ENCODE measurements at places on chromosomes 12 and 14.

GRCh38 chr12:69843608-69844007 is 18.6 kb downstream of the MYRFL start:
- DNase-seq, result no peak

GRCh38 chr12:83808591-83808990 is 1104.0 kb downstream of the SLC6A15 start:
- DNase-seq, result no peak

DNA sequence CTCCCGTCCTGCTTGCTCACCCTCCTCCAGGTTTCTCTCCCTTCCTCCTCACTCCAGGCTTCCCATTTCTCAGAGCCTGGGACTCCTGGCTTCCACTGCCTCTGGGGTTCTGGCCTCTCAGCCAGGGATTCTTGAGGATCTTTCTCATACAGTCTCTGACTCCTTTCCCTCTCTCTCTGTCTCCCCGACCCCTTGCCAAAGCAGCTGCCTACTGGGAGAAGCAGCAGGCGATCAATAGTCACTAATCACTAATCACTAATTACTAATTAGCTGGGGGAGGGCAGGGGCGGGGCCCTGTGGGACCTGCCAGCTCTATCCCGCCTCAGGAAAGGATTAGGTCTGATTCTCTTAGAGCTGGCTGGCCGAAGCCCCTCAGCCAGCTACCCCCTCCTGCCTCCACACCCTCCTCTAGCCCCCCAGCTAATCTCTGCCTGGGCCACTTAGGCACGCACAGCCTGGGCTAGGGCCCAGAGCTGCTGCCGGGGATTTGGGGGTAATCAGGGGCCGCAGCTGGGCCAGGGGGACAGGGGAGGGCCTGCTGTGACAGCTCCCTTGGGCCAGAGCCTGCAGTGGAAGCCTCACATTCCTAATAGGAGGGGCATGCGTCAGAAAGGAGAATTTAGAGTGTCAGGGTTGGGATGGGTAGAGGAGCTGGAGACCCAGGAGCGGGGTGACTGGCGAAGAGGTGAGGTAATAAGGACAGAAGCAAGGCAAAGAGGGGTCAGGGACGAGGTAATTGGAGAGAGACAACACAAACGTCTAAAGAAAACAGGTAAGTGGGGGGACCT is 2.8 kb downstream of the NXPH4 start:
- DNase-seq, result no peak

DNA sequence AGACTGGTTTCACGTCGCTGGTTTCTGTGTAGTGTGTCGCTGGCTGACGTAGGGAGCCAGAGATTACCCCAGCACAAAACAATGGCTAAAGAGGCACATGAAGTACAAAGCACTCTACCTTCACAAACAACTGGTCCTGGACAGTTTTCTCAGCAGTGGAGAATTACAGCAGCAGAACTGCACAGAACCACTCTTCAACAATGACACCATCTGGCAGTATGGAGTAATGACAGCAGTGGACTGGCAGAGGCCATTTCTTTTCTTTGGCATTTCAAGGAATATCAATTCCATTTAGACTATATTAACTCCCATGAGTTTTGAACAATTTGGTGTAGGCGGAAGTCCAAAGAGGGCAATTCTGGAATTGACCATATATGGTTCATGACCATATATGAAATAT is 1074.1 kb downstream of the AACS start:
- DNase-seq, result no peak

DNA sequence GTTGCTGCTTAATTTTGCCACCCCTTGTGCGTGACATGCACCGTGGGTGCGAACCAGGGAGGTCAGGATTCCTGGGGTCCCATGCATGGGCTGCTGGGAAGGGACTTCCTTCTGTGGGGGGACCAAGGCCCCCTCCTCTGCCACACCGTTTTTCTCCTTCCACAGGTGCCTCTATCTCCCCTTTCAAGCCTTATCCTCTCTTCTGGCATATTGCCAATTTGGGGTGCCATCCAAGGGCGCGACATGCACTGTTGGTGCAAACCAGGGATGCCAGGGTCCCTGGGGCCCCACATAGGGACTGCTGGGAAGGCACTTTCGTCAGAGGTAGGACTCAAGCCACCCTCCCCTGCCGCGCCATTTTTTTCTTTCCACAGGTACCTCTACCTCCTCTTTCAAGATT is 289.0 kb downstream of the ALG10 start:
- no peak for DNase-seq

GRCh38 chr12:15806826-15807225 is 17.6 kb upstream of the EPS8 start:
- DNase-seq, result no peak

- DNase-seq, result no peak
Measured at GRCh38 chr14:63663428-63664341, 22.0 kb upstream of the WDR89 start.

GRCh38 chr12:14364583-14365271 is 755 bp upstream of the ATF7IP start:
- DNase-seq, result no peak

DNA sequence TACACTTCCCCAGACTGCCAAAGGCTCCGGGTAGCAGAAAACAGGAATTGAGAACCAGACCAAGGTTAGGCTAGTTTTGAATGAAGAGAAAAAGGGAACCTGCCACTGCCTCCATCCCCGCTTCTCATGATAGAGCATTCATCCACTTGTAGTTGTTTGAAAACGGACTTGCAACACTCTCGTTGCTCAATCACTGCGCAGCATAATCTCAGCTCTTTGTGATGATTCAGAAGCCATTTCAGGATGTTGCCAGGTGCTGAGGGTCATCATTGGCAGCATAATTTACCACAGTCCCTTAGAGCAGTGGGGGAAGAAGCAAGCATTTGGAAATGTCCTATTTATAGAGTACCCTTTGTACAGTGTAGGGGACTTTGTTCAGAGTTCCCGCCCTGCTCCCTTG is 25.6 kb downstream of the KCNK13 start:
- DNase-seq, result peak; percentile 10

- no peak for DNase-seq
Measured at GRCh38 chr12:25887367-25887766, 71.1 kb upstream of the RASSF8 start.

DNA sequence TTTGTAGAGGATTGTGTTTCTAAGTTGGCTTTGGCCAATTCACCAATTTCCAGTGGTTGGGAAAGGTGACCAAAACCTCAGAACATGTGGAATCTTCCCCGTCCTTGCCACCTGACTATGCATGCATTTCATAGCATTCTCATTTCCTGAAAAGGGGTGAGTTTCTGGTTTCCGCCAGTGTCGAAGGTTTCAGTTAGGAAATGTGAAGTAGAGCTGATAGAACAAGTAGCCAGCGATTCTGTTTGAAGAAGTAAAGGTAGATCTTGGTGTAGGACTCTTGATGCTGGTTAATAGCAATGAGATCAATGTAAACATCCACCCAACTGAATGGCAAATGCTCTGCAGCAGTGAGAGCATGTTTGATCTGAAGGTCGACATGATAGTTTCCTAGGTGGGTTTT is 15.9 kb downstream of the SMOC1 start:
- no peak for DNase-seq

GRCh38 chr12:53174881-53175491 is 5.5 kb upstream of the ZNF740 start:
- no peak for DNase-seq

GRCh38 chr12:26704684-26705460 is 128.1 kb downstream of the ITPR2 start:
- no peak for DNase-seq

DNA sequence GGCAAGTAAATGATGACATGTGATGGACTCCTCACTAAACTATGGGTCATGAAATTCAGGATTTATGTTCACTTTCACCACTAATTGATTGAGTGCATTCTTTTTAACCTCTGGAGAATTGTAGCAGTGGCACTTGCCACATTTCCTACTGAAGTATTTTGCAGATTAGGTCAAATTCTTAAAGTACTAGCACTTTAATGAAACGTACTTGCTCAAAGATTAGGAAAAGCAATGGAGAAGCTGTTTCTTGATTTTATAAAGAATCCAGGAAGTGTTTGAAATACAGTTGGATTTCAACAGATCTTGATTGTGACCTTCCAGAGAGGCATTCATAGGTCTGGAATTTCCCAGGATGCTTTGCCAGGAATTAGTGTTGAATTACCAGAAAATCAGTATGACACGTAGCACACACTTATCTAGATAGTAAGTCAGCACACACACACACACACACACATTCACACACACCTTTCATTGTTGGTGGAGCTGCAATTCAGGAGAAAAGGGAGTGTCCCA is 162.6 kb downstream of the MYRFL start:
- no peak for DNase-seq

- no peak for DNase-seq
Measured at GRCh38 chr14:41925409-41925808, 318.7 kb downstream of the LRFN5 start.

GRCh38 chr12:89968151-89968700 is 259.6 kb upstream of the ATP2B1 start:
- DNase-seq, result no peak

- no peak for DNase-seq
Measured at GRCh38 chr12:66552716-66553115, 126.2 kb downstream of the GRIP1 start.

DNA sequence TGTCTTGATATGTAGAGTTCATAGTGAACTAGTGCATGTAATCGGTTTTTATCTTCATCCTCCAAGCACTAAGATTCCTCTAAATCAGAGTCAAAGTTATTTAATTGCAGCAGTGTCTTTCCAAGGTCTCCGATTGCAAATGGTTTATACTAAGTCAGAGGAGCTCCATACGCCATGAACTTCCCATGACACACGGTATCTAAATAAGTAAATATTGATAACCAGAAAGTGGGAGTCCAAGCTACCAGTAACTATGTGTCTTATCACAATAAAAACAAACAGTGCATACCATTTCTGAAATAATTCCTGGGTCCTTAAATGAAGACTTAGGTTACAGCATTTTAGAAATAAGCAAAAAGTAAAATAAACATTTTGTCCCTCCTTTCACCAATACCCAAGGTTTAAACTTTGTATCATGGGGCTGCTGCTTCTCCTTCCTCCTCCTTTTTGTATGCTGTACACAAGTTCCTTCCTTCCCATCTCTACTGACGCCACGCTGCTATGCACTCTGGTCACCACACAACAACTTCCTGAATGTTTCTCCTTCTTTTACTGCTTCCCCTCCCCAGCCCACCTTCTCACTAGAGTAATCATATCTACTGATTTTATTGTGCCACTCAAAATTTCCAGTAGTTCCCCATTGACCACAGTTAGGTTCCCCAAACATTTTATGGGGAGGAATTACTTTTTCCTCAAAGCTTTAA is 10.7 kb downstream of the NR1H4 start:
- no peak for DNase-seq
